Stimulated activated CD8-positive, alpha-beta memory T cell treated with anti-CD3 and anti-CD28 coated beads, Interleukin-2, amount 100 ng/mL, for 48 hours (primary cell): ENCODE measurements at places on chromosomes 4 and X.
A peak's percentile ranks its signal among the peaks of the same experiment; 100 is the strongest.

DNA sequence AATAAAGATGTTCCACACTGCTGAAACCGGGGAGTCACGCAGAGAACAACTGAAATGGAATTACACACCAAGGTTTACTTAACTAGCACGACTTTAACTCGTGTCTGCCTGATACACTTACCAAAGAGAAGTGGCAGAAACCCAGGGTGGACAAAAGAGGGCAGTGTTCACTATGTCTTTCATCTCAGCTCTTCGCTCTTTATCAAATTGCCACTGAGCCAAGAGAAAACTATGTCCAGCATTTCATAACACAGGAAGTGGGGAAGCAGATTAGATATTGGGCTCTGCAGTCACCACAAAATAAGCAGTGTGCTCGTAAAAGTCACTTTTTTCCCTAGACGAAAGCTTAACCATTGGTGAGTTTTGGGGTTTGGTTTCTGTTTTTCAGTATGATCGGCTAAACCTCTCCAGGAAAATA is 155.7 kb downstream of the CHIC2 start:
- DNase-seq: no peak

- no peak for DNase-seq
These were observed 76.8 kb upstream of the PSAPL1 start for GRCh38 chr4:7511525-7511924.

GRCh38 chr4:62548108-62548524 is 1348.0 kb downstream of the ADGRL3 start:
- no peak for DNase-seq

- no peak for DNase-seq
These were observed 18.1 kb downstream of the HTRA3 start for GRCh38 chr4:8287343-8288280.

DNA sequence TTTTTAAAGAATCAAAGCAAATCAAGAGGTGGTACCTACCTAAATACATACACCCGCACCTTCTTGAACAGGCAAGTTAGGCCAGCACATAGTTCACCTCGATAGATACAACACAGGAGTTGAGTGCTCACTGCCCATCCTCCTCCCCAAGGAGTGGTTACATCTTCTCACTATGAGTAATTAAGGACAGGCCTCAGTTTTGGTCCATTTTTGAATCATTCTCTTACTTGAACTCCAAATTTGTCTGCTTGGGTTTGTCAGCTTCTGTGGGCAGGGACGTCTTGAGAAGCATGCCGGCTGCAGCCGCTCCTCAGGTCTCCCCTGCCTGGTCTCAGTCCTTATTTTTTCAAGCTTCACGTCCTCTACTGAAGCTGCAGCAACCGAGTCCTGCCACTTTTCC is 190.6 kb upstream of the RBPJ start:
- peak; percentile 6 for DNase-seq

GRCh38 chr4:41930139-41930831 is 4.9 kb upstream of the TMEM33 start:
- DNase-seq: no peak

- no peak for DNase-seq
These were observed 101.2 kb downstream of the ZNF674 start for GRCh38 chrX:46444011-46444410.

- no peak for DNase-seq
These were observed 414.3 kb downstream of the NAP1L3 start for GRCh38 chrX:93259029-93259428.

- no peak for DNase-seq
These were observed 132.3 kb downstream of the HMX1 start for GRCh38 chr4:8739317-8739716.

GRCh38 chr4:11480683-11481082 is 52.0 kb upstream of the HS3ST1 start:
- no peak for DNase-seq
